ENCODE measurements at places on chromosomes 11 and 22. TPM values are rescaled to one million over a fixed set of nuclear protein-coding genes. Genes with fewer than 3 reads are reported as not detected.

Gene VEGFB
- total RNA-seq, result 129 TPM

GRCh38 chr11:12288212-12288930, 89.0 kb upstream of the PARVA start:
- peak; percentile 66 for DNase-seq

Gene SLC5A1
- total RNA-seq, result not detected

- DNase-seq, result peak; percentile 75
These were observed 8.0 kb downstream of the PHLDB1 start for GRCh38 chr11:118615282-118615975.
